ENCODE measurements at places on chromosomes 5 and 9.
A peak's percentile ranks its signal among the peaks of the same experiment; 100 is the strongest.

- DNase-seq: no peak
These were observed 51.4 kb downstream of the EBF1 start for GRCh38 chr5:159048298-159048697.

- DNase-seq: peak; percentile 58
These were observed 97.1 kb upstream of the LRRTM2 start for GRCh38 chr5:138972230-138972629.

DNA sequence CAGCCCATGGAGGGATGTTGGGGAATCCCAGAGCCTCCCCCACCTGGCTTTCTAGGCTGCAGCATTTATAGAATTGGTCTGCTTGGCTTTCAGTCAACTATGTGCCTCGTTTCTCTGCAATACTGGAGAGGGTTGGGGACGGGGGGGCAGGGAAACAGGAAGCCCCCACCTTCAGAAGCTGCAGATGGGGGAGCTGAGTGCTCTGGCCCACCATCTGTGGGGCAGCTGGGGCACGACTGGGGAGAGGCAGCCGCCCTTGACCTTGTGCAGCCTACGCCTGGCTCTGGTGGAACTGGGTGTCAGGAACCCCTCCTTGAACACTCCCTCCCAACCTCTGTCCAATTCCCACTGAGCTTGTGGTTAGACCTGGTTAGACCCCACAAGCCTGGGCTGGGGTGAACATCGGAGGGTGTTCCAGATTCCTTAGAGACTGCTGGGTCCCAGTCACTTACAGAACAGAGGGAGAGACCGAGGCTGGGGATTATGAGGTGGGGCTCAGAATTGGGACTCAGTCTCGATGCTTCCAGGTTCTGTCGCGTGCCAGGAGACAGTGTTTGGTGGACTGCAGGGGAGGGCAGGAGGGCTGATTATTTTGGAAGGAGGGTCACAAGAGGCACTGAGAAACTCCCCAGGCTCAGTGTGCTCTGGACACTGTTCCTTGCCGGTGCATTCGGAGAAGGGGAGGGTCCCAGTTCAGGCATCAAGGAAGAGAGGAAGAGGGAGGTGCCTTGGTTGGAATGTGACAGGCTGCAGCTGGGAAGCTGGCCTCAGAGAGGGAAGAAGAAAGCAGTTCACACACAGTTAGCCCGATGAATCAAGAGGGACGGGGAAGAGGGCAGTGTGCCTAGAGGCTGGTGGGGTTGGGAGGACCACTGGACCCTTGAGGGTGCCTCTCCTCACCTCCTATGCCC lies 25.6 kb downstream of the COL27A1 start:
- peak; percentile 60 for DNase-seq

DNA sequence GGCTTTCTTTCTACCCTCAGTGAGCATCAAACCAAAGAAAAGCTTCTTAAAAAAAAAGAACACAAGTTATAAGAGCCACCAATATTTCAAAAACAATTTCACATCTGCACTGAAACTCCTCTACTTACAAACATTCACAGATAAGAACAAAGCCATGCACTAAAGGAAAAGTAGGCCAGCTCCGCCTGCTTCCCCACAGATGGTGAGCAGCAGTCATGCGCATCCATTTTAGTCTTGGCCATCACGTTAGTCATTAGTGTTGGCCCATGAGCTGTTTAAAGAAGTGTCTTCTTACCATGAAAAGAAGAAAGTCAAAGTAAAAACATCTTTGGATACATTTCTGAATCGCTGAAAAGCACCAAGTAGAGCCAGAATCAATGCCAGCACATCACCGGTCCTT lies 40.0 kb upstream of the SMIM23 start:
- DNase-seq: peak; percentile 13

GRCh38 chr9:84230355-84231145 lies 110.0 kb downstream of the SLC28A3 start:
- peak; percentile 18 for DNase-seq

- peak; percentile 18 for DNase-seq
These were observed 67.4 kb upstream of the CCDC112 start for GRCh38 chr5:115363879-115364278.

GRCh38 chr5:179304466-179304865 lies 40.8 kb downstream of the ADAMTS2 start:
- DNase-seq: peak; percentile 96

- DNase-seq: no peak
These were observed 72.8 kb downstream of the CD180 start for GRCh38 chr5:67123819-67124218.

- no peak for DNase-seq
These were observed 262.4 kb downstream of the GRIA1 start for GRCh38 chr5:153752890-153753289.

GRCh38 chr5:171840711-171841522 lies 55.3 kb downstream of the SMIM23 start:
- no peak for DNase-seq

- DNase-seq: no peak
These were observed 14.5 kb upstream of the KCNMB1 start for GRCh38 chr5:170403675-170404074.

GRCh38 chr9:2017331-2018161 lies 2.4 kb downstream of the SMARCA2 start:
- peak; percentile 79 for DNase-seq

DNA sequence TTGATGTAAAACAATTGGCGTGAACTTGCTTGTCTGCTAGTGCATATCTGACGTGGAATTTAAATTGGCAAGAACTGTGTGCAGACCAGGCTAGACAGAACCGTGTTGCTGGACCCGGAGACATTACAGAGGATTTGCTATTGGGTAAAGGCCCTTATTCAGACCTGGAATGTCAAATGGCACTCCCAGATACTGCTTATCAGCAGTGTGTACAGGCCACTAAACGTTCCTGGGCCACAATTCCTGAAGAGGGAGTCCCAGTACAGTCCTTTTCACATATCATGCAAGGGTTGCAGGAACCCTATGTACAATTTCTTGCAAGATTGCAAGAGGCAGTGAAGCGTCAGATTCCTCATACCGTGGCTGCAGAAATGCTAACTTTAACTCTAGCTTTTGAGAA lies 13.5 kb upstream of the MCCC2 start:
- DNase-seq: no peak
